Mammary epithelial cell (primary cell): ENCODE measurements at places on chromosomes 4 and X. TPM values are rescaled to one million over a fixed set of nuclear protein-coding genes. Genes with fewer than 3 reads are reported as not detected.

The PRRG3 gene
- not detected for total RNA-seq

The UGT8 gene
- 0.37 and 0.68 TPM in 2 replicates for total RNA-seq

The NHSL2 gene
- 0.43 TPM in 1 of 2 replicates, not detected in the other for total RNA-seq

The DNAAF6 gene
- not detected for total RNA-seq

The TBC1D1 gene
- total RNA-seq, result 45.4 and 58.5 TPM in 2 replicates

The PABPC1L2A gene
- not detected in 2 replicates for total RNA-seq

The CT45A10 gene
- not detected in 2 replicates for total RNA-seq

The PPBP gene
- total RNA-seq, result 1.1 TPM in 1 of 2 replicates, not detected in the other

The CTAG2 gene
- not detected in 2 replicates for total RNA-seq

The SYNPO2 gene
- 2.9 and 3.3 TPM in 2 replicates for total RNA-seq

The CFI gene
- total RNA-seq, result 21.5 TPM

The BMP3 gene
- total RNA-seq, result not detected in 2 replicates

The RAB41 gene
- not detected in 2 replicates for total RNA-seq

The CCDC149 gene
- 4.8 TPM for total RNA-seq

The PNMA6F gene
- not detected in 2 replicates for total RNA-seq

The PPEF2 gene
- not detected in 2 replicates for total RNA-seq

The RHOH gene
- not detected in 2 replicates for total RNA-seq

The SMR3A gene
- total RNA-seq, result not detected

The OTUD6A gene
- total RNA-seq, result not detected

The ACE2 gene
- 0.17 TPM for total RNA-seq

The PPARGC1A gene
- not detected in 2 replicates for total RNA-seq

The ADH1B gene
- under 0.01 TPM for total RNA-seq

The UGT2B10 gene
- not detected in 2 replicates for total RNA-seq

The MAGEA1 gene
- not detected in 2 replicates for total RNA-seq

The BANK1 gene
- total RNA-seq, result 0.17 TPM

The FAM114A1 gene
- total RNA-seq, result 42.9 and 69.0 TPM in 2 replicates

The GPRIN3 gene
- under 0.01 TPM for total RNA-seq

The VCX3A gene
- total RNA-seq, result not detected in 2 replicates

The MAGEB17 gene
- not detected for total RNA-seq

The TMPRSS11B gene
- not detected for total RNA-seq

The IL2 gene
- total RNA-seq, result not detected in 2 replicates

The TCEAL2 gene
- total RNA-seq, result not detected

The GTPBP6 gene
- 28.0 TPM for total RNA-seq

The DCHS2 gene
- 0.17 TPM for total RNA-seq

The SLC49A3 gene
- total RNA-seq, result not detected in 2 replicates

The NUP62CL gene
- 3.8 TPM for total RNA-seq

The SHROOM4 gene
- 2.0 and 2.8 TPM in 2 replicates for total RNA-seq

The UGT2B17 gene
- not detected in 2 replicates for total RNA-seq

The REELD1 gene
- not detected for total RNA-seq

The GABRG1 gene
- not detected for total RNA-seq

The SCARB2 gene
- 103 TPM for total RNA-seq

The SLC26A1 gene
- total RNA-seq, result not detected in 2 replicates

The FAM156A gene
- 22.5 and 24.9 TPM in 2 replicates for total RNA-seq

The BEND4 gene
- not detected for total RNA-seq

The GAGE12J gene
- total RNA-seq, result not detected in 2 replicates

The FAM47A gene
- not detected in 2 replicates for total RNA-seq

The F8A3 gene
- 4.8 TPM for total RNA-seq

The CSAG1 gene
- not detected in 2 replicates for total RNA-seq

The PDLIM3 gene
- total RNA-seq, result 9.0 TPM

The PLP1 gene
- not detected in 2 replicates for total RNA-seq

The PDCL2 gene
- not detected for total RNA-seq

The KCNE5 gene
- total RNA-seq, result 0.40 and 0.59 TPM in 2 replicates

The DRD5 gene
- total RNA-seq, result not detected in 2 replicates
